ENCODE measurements at places on chromosomes 2 and 18. TPM values are rescaled to one million over a fixed set of nuclear protein-coding genes. Genes with fewer than 3 reads are reported as not detected.

GRCh38 chr2:229636571-229636970 is 77.8 kb downstream of the DNER start:
- no peak for DNase-seq

Gene SLC9A4
- not detected for total RNA-seq

Gene ADD2
- total RNA-seq = not detected

Gene CMPK2
- total RNA-seq = not detected

GRCh38 chr2:33058716-33059470 is 112.1 kb downstream of the LTBP1 start:
- no peak for DNase-seq

Gene CAD
- total RNA-seq = 54.3 TPM
